Stimulated activated CD4-positive, alpha-beta T cell treated with anti-CD3 and anti-CD28 coated beads, Interleukin-4, amount 100 ng/mL, for 1 hour (primary cell): ENCODE measurements at places on chromosomes 11 and 22.
A peak's percentile ranks its signal among the peaks of the same experiment; 100 is the strongest.

DNA sequence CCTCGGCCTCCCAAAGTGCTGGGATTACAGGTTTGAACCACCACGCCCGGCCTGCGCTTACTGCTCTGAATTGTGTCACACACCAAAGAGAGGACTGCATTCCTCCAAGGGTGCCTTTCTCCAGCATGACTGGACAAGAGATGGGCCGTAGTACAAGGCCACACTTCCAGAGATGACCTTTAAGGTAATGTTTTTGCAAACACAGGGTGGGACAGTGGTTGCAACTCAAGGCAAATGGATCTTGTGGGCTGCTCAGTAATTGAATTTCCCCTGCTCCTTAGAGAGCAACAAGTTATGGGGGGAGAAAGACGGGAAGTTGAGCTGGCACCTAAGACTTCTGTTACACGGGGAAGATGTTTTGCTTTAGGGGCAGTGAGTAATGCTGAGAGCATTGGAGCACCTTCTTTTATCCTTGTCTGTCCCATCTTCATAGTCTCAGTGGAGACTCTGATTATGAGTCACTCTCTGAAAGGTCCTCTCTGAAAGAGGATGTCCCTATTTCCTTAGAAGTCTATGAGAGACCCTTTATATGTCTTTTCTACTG, 66.3 kb downstream of the C11orf91 start:
- DNase-seq = no peak

- DNase-seq = no peak
Observed at GRCh38 chr11:25876456-25876965, 455.4 kb upstream of the ANO3 start.

- DNase-seq = no peak
Observed at GRCh38 chr11:16979703-16980622, 34.3 kb downstream of the PLEKHA7 start.

DNA sequence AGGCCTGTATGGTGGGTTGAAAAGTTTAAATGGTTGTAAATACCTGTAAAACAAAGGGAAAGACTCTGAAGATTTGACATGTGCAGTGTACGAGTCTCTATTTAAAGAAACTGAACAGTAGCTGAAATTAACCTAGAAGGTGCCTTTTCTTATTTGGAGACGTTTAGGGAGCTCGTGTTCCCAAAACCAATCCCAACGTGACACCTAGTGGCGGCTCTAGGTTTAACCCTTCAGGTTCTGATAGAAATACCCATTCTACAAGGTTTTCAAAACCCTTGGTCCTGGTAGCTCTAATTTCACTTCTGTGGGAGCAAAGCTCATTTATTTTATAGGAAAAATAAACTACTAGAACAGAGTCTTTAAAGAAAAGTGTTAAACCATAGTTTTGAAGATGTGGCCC, 258.3 kb downstream of the LRRC4C start:
- DNase-seq = no peak

DNA sequence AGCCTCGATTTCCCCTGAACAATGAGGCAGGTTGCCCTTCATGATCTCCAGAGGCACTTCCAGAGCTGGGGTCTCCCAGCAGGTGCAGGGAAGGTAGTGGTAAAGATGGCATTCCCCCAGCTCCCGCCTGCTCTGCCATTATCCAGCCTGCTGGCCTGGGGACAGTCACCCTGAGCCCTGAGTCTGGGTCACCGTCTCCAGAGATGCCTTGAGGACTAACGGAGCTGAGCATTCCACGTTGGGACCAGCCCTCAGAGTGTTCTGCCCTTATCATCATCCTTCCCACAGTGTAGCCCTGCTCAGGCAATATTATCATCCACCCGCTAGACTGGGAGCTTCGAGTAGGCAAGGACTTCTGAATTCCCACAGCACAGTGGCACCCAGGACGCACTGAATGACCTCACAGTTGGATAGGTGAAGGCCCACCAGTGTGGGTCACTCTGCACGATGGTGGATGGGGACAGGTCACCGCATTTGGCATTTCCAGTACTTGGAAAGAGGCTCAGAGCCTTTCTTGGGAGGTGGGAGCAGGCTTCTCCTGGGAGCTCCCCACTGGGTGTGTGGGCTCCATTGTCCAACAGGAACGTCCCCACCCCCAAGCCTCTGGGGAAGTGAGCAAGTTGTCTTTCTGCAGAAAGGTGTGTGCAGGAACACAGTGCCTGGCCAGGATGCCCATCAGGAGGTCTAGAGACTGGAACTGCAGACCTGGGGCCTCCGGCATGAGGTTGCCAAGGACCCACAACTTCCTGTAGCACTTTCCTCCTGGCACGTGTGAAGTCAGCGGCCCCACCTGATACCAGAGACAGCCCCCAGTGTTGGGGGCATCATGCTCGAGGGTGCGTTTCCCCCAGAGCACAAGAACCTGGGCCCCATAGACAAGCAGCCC, 51.4 kb upstream of the WNT7B start:
- no peak for DNase-seq

DNA sequence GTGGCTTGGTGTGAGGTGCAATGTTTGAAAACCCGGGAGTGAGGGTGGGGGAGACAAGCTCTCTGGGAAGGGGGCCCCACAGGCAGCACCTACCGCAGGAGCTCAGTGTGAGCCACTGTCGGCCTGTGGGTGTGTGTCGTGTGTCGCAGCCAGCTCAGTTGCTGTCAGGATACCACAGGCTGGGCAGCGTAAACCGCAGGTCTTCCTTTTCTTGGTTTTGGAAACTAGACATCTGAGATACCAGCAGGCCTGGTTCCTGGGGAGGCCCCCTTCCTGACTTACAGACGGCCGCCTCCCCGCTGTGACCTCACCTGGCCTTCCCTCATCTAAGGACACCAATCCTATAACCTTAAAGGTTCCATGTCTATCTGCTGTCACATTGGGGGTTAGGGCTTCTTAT, 19.4 kb downstream of the IRF7 start:
- DNase-seq = no peak

DNA sequence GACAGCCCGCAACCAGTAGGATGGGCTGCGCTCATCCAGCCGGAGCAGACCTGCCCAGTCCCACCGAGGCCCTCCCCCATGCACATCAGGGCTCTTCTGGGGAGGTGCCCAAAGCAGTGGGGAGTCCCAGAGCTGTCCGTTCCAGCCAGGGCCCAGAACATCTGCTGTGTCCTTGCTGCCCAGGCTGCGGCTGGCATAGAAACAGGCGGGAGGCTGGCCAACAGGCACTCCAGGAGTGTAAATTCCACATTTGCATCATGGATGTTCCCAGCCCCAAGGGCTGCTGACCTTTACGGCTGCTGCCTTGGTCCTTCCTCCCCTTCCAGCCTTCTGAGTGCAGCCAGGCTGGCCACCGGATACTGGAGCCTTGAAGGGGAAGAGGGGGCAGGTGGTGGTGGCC, 30.0 kb upstream of the SYT7 start:
- DNase-seq = no peak

- no peak for DNase-seq
Observed at GRCh38 chr11:1548221-1549070, 23.6 kb downstream of the DUSP8 start.

DNA sequence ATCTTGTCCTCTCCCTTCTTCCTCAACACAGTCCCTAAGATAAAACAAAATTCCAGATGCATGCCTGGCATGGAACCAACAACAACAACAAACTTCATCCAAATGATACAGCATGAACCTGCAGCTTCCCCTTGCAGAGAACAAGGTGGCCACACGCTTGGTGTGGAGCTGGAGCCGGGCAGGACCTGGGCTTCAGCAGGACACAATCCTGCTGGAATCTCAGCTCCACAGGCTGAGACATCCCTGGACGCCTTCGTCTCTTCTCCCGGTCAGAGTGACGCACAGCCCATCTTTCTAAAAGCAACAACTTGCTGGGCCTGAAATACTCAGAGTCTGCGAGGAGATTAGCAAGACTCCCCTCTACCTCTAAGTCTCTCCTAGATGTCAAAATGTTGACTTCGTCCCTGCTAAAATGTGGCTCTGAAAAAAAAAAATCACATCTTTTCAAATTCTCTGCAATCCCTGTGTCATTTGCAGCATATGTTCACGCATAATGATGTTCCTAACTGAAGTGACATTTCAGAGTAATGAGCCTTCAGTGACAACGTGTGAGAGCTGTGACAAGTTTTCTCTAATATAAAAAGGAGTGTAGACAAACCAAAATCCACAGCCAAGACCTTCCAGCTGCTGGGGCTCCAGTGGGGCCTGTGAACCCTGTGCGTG, 1232.3 kb downstream of the TBC1D22A start:
- no peak for DNase-seq

GRCh38 chr22:32080904-32081303, 37.8 kb downstream of the SLC5A1 start:
- DNase-seq = peak; percentile 4

GRCh38 chr11:126742582-126742981, 258.0 kb downstream of the KIRREL3 start:
- no peak for DNase-seq
